Stimulated activated naive CD4-positive, alpha-beta T cell (primary cell): ENCODE measurements at places on chromosomes 7 and 10.

DNA sequence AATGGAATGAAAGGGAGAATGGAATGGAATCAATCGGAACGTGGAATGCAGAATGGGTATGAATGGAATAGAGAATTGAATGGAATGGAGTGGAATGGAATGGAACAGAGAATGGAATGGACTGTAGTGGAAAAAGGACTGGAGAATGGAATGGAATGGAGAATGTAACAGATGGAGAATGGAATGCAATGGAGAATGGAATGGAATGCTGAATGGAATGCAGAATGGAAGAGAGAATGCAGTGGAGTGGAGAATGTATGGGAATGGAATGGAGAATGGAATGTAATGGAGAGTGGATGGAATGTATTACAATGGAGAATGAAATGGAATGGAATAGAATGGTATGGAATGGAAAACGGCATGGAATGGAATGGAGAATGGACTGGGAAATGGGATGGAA lies 96.9 kb downstream of the NSUN6 start:
- DNase-seq: no peak

GRCh38 chr7:28020302-28020940 lies 160.2 kb downstream of the JAZF1 start:
- DNase-seq: peak; percentile 6

GRCh38 chr7:101248276-101248675 lies 3.4 kb upstream of the FIS1 start:
- no peak for DNase-seq

GRCh38 chr10:96636551-96636950 lies 49.7 kb upstream of the TM9SF3 start:
- no peak for DNase-seq

GRCh38 chr10:31194986-31195385 lies 124.0 kb upstream of the ZEB1 start:
- no peak for DNase-seq

GRCh38 chr10:5999440-6000165 lies 22.3 kb upstream of the IL15RA start:
- DNase-seq: no peak

DNA sequence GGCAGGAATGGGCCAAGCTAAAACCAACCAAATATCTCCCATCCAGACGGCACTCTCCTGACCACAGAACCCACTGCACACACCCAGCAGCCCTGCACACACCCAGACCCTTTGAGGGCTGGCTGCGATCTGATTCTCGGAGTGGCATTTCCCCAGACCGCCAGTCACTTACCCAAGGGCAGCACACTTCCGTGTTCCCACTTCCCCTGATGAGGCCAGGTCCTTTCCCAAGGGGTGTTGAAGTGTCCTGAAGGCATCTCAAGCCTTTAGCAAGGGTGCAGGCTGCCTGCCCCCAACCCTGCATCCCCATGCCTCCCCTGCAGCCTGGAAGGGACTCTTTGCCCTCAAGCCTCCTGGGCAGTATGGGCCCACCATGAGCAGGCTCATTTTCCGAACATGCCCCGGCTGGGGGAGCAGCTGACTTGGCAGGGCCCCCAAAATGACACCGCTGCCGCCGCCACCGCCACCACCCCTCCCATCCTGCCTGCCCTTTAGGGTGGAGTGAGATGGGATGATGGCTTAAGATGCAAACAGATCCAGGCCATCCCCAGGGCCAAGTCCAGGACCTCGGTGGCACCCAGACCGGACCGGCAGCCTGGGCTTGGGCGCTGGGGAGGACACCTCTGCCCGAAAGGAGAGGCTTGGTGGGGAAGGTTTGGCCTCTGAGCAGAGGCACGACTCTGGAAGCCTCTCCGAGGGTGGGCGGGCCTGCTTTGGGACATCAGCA lies 159.8 kb downstream of the NRF1 start:
- DNase-seq: no peak

- no peak for DNase-seq
Observed at GRCh38 chr7:20395511-20395910, 64.8 kb downstream of the ITGB8 start.

DNA sequence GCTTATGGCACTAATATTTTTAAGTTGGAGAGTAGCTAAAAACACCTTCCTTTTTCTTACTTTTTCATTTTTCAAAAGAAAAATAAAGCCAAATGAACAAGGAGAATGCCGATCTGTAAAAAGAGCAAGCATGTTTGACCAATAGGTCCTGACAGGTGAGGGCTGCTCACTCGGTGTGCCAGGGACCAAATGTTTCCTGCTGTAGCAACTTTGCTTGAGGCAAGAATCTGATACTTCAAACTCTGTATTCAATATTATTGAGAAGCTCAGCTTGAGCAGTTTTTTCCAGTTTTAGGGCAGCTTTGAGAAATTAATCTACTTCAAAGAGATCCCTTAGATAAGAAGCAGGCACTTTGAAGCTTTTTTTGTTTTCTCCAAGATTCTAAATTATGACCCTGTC lies 298.1 kb downstream of the BICC1 start:
- no peak for DNase-seq

DNA sequence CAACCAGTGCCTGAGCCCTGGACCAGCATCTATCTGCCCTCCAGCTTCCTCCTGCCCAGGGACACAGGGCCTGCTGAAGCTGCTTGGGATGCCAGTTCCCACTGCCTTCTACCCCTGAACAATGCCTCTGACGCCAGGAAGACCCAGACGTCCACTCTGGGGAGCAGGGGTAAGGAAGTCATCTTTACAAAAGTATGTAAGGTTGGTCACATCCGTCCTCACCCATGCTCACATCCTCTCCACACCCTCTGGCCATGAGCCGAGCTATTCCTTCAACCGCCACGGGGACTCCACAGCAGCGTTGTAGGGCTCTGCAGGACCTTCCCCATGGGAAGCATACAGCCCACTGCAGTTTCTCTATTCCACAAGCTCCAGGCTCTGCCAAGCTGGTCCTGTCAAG lies 58.5 kb downstream of the CLRN3 start:
- no peak for DNase-seq

DNA sequence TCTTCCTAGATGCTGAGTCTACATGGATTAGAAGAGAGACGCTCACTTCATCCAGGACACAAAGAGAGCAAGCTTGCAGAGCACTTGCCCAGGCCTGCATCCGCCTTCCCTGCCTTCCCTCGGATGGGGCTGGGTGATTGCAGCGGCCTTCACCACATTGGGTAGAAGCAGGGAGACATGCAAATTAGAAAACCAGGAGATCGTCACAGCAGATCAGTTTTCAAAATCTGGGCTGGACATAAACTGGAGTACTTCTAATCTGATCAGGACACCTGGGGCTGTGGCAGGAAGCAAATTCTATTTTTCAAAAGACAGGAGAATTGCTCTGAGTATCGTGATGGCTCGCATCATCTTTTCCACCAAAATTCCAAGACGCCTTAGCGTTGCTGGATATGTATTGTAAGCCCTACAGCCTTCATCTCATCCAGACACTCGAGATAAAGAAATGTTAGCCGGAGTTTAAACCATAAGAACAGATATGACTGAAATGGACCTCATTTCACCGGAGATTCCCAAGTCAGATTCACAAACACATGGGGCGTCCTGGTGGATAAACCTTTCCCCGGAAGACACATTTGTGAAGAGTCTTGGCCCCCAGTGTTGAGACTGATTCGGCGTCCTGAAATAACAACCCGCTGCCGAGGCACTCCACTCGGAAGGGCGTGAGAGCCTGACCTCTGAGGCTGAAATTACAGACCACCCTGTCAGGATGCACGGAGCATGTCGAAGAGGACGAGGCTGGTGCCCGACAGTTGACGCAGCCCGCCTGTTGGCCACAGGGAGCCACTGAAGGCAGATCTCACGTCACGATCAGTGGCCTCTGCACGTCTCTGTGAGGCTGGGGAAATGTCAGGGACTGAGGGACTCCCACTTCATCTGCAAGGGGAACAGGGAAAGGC lies 91.2 kb upstream of the PARD3 start:
- no peak for DNase-seq

DNA sequence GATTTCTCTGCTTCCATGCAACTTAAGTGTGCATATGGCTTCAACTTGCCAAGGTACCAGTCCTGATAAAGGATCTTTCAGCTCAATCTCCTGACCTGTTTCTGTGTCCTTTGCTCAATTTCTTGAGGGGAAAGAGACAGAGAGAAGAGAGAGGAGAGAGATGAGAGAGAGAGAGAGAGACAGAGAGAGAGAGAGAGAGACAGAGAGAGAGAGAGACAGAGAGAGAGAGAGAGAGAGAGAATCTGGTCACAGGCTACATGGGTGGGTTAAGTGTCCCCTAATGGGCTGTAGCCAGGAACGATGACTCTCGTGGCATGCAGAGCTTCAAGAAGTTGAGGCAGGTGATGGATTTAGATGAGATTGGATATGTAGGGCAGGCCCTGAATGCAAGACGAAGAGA lies 335.2 kb upstream of the PRKCQ start:
- no peak for DNase-seq

DNA sequence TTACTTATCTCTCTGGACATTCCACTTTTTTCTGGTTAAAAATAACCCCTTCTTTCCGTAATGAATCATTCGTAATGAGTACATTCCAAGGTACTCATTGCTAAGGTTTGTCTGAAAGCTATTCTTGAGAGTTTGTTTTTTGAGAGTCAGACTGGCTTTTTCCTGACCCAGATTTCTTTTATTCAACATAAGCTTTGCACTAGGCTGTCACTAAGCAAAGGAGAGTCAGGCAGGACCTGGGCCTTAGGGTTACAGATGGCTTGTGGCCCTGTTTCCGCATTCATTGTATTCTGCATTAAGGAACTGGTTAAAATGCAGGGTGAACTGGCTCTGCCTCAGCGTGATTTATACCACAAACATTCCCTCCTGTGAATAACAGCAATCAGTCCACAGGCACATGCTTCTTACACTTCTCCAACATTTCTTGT lies 84.1 kb downstream of the POM121L12 start:
- no peak for DNase-seq
